ENCODE measurements at places on chromosomes 7 and 10. TPM values are rescaled to one million over a fixed set of nuclear protein-coding genes. Genes with fewer than 3 reads are reported as not detected.

Gene FAM25C
- total RNA-seq: not detected

Gene ARHGEF35
- total RNA-seq: 0.59 TPM

Gene ETV1
- 6.8 TPM for total RNA-seq

Gene MEOX2
- total RNA-seq: not detected

Gene CHPF2
- total RNA-seq: 194 TPM

Gene CYP2C19
- total RNA-seq: not detected

Gene NSUN6
- total RNA-seq: 9.5 TPM

Gene FKBP9
- 320 TPM for total RNA-seq

Gene BHLHA15
- total RNA-seq: 1.3 TPM

Gene HYAL4
- not detected for total RNA-seq

Gene CACUL1
- 33.9 TPM for total RNA-seq

Gene OLAH
- total RNA-seq: 0.30 TPM

Gene LBX1
- not detected for total RNA-seq

Gene ADCY1
- total RNA-seq: 0.30 TPM

Gene CPED1
- 12.8 TPM for total RNA-seq

Gene PDCD11
- total RNA-seq: 63.7 TPM

Gene HHEX
- 2.0 TPM for total RNA-seq

Gene HTR5A
- total RNA-seq: not detected

Gene ENTPD1
- 0.09 TPM for total RNA-seq

Gene TMEM139
- not detected for total RNA-seq

Gene ACSM6
- total RNA-seq: not detected

Gene SNX13
- total RNA-seq: 45.4 TPM

Gene RPEL1
- not detected for total RNA-seq

Gene CCL24
- total RNA-seq: not detected

Gene NEURL1
- total RNA-seq: 0.59 TPM

All from smooth muscle cell of the umbilical artery (primary cell).